ENCODE measurements at places on chromosomes 16 and 17. TPM values are rescaled to one million over a fixed set of nuclear protein-coding genes. Genes with fewer than 3 reads are reported as not detected.

DNA sequence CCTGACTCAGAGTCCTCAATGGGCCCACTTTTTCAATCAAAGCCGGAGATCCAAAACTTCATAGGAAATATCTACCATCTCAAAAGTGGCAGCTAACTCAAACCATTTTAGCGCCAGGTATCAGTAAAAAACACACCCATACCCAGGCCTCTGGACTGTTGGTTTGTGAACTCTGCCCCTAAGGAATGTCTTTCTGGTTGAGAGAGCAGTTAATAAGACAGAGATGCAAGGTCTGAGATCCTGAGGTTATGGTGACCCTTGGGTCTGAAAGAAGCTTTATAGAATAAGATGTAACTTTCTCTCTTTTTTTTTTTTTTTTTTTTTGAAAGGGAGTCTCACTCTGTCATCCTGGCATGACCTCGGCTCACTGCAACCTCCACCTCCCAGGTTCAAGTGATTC lies 350.5 kb downstream of the SOX9 start:
- DNase-seq, result no peak

- DNase-seq, result no peak
These were observed 183.8 kb upstream of the CHMP6 start for GRCh38 chr17:80807882-80808281.

DNA sequence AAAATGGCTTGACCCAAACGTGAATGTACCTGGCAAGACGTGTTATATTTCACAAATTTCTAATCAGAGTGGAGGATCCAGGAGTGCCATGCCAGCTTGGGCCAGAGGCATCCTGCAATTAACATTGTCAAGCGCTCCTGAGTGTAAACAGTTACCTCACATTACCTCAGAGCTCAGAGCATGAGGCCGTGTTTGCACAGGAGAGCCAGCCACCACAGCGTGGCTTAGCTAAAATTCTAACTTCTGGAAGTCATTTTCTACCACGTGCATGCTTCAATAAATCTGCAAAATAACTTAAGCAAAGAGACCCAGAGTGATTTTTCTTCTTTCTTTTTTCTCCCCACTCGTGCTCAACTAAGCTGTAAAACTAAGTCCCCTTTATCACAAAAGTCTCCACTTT lies 769.0 kb downstream of the KCNJ2 start:
- DNase-seq, result no peak

The HAGHL gene
- 3.5 TPM for polyA plus RNA-seq

The ZSCAN10 gene
- polyA plus RNA-seq, result not detected

Measured in urinary bladder (tissue), 4 donors.